ENCODE measurements at places on chromosomes 16 and 17.
A peak's percentile ranks its signal among the peaks of the same experiment; 100 is the strongest.

- DNase-seq: peak; percentile 62
Observed at GRCh38 chr16:88815901-88816589, 4.3 kb upstream of the APRT start.

DNA sequence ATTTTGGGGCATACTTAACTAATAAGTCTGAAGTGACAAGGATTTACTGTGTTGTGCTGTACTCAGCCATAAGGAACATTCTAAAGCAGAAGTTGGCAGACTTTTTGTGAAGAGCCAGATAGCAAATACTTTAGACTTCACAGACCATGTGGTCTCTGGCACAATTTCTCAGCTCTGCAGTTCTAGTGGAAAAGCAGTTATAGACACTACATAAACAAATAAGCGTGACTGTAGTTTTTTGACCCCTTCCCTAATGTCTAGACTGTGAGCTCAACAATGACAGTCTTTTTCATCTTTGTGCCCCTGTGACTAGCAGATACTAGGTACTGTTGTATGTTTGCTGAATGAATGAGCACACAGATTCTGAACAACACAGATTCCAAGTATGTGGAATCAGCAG, 4.9 kb downstream of the RPAIN start:
- no peak for DNase-seq

DNA sequence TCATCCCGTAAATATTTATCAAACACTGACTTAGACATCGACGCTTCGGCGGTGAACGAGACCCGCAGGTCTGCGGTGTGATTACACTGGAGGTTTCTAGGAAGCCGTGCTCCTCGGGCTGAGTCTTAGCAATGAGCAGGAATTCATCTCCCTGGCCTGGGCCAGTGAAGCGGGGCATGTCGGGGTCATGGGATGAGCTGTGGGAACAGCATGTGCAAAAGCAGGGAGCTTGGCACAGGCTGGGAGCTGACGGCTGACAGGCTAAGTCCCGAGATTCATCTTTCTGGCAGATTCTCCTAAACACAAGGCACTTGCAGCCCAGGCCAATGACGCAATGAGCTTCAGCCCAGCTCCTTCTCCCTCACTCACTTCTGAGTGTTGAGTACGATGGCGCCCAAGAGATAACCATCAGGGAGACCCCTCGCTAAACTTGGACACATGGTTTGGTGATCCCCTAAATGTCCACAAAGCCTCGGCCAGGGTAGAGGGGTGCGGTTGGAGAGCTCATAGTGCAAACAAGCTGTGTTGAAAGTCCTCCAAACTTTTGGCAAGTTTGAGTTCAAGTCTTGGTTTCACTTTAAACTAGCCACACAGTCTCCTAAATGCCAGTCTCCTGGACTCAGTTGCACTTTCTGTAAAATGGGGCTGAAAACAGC, 12.8 kb downstream of the CRISPLD2 start:
- DNase-seq: no peak

DNA sequence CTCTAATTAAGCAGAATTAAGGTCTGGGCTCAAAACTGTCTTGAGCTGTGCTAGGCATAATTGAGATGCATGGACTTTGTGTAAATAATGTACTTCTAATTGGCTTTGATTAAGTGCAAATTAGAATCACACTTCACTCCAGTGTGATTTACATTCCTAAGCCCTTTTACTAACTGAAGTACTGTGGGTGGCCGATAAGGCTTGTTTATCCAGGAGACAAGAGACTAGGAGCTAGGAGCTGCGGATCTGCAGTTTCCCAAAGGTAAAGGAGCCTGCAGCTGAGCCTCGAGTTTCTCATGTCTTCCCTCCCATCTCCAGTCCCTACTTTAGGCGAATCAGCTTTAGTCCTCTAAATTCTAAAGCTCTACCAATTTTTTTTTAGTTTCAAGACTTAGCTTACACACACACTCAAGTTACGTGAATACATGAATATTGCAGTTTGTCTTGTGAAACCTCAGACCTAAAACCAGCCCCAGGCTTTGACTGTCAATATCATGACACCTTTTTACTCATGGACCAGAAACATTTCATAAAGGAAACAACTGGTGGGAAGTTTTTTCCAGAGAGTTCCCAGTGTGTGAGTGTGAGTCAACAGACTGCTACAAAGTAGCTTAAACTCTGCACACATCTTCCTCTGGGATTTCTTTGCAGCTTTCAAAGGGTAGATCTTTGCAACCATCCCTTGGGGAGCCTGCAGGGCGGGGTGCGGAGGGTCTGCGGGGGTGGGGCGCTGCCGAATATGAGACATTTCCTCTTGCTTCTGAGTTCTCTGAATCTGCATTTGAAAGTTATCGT, 113.9 kb upstream of the TBX2 start:
- no peak for DNase-seq

DNA sequence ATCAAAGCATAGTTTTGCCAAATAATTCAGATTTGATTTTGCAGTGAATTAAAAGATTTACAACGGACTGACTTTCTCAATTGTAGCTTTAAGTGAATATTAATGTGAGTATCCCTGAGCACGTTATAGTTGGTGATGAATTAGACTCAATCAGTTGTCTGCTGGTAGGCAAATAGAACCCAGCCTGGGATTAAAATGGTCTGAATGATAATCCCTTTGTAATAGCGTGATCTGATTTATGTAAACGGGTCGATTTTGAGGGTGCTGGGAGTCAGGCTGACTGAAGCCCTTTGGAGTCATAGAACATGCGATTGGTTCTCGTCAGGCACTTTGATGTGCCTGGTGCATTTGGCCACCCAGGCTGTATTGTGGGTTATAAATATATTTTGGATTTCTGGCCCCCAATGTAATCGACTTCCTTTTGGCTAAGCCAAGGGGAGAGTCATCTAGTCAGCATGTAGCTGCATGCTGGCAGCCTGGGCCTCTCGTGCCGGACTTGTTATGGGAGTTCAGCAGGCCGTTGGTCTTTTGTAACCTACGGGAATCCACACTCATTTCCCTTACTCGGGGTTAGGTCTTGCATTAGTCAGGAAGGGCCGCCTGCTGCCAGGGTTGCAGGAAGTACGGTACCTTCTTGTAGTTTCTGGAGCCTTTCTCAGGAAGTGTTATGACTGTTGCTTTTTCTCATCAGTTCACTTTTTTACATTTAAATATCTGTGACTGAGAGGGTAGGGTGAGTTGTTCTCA, 5.4 kb downstream of the PGS1 start:
- peak; percentile 76 for DNase-seq

- DNase-seq: no peak
Observed at GRCh38 chr17:5247621-5248020, 13.0 kb upstream of the SCIMP start.

- no peak for DNase-seq
Observed at GRCh38 chr16:13193721-13194120, 292.3 kb downstream of the SHISA9 start.

DNA sequence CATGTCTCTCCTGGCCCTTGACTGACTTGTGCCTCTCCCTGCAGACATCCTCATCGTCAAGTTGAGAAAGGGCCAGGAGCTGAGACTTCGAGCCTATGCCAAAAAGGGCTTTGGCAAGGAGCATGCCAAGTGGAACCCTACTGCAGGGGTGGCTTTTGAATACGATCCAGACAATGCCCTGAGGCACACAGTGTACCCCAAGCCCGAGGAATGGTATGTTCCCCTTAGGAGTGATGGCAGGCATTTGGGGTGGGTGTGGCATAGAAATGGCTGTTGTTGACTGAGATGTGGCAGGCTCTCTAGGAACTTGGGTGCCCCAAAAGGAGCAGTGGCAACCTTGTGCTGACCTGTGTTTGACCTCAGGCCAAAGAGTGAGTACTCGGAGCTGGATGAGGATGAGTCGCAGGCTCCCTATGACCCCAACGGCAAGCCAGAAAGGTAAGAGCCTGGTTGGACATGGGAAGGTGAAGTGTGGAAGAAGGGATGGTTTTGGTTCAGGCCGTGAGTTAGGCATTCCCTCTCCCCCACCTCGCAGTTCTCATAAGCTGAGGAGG, 7.5 kb downstream of the POLR2C start:
- DNase-seq: no peak

DNA sequence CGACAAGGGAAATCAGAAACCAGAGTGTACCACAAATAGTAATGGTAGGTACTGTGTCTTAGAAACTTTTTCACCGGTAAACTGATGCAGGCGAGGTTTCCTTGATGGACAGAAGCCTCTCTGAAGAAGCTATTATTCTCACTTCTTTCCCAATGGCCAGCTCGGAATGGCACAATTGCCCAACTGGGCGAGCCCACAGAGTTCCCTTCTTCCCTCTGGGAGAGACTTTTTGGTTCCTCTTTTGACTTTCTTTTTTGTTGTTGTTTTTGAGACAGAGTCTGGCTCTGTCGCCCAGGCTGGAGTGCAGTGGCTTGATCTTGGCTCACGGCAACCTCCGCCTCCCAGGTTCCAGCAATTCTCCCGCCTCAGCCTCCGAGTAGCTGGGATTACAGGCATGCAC, 16.9 kb downstream of the SLC43A2 start:
- DNase-seq: no peak

DNA sequence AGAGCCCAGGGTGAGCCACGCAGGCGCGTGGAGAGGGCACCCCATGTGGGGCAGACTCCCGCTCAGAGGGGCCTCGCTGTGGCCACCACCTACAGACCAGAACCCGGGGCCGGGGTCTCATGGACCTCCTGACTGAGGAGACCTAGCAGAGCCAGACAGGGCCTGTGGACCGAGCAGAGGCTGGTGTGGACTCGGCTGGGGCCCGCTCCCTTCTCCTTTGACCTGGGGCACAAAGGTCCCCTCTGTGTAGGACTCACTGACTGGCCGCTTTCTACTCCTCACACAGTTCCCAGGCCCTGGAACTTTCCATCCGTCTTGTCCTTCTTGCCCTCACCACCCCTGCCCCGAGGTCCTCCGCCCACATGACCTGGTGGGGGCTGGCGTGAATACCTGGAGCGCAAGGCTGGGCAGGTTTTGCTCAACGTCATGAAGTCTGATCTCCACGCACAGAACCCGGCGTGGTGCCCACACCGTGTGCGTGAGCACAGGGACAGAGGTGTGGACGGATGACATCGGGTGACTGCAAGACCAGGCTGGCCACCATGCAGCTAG, 44.7 kb upstream of the ACSF3 start:
- no peak for DNase-seq

GRCh38 chr17:31052187-31052889, 42.4 kb upstream of the NF1 start:
- DNase-seq: peak; percentile 57

DNA sequence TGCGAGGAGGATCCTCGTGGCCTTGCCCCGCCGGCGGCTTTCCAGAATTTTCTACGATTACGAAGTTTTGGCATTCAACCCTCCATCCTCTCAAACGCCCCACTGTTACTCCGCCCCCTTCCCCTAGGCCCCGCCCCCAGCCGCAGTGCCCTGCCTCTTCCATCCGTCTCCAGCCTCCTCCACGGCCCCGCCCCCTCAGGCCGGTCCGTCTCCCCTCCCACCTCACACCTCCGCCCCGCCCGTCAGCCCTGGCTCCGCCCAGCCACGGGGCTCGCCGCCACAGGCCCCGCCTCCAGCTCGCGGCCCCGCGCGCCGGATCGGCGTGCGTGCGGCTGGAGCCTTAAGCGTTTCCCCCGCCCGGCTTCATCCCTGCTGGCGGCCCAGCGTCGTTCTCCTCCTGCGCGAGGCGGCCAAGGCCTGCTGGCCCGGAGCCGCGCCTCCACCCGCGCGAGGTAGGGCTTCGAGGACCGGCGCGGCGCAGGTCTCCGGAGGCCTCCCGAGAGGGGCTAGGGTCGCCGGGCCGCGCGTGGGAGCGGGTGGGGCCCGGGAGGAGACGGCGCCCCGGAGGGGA, at the start of the genes C17orf67 and DGKE:
C17orf67 (minus strand) TSS at position 112 of the 571 bp plus-strand sequence. CDS start 18,110 bp downstream, outside the sequence.
DGKE (plus strand) TSS at position 343 of the 571 bp plus-strand sequence. CDS start 645 bp downstream, outside the sequence.
- peak; percentile 99 for DNase-seq

DNA sequence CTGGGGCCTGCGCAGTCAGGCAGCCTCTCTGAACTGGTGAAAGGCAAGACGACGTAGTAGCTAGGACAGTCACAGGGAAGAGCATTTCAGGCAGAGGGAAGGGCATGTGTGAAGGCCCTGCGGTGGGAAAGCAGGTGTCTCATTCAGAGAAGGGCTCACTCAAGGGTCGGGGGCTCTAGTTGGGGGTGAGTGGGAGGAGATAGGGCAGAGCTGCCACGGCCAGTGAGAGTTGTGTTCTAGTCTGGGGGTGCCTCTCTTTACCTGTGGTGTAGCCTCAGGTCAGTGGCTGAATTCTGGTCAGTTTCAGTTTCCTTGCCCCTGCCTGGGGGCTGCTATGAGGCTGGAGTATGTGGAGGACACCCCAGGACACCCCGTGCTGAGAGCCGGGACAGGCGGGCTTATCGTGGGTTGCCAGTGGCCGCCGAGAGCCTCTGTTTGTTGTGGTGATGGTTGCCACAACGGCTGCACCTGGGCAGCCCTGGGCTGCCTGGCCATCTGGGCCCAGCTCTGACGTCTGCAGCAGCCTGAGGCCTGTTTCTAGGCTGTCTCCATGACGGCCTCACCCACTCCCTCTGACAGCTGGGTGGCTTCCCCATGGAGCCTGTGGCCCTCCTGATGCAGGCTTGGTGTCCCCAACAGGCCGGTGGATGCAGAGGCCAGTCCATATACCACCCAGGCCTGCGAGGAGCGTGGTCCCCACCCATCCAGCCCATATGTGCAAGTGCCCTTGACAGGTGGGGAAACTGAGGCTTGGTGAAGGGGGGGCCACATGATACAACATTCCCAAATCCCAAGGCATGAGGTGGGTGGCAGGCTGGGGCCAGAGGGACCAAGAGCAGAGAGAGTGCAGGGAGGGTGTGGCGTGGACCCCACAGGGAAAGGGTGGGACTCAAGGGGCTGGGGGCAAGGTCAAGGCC, 10.8 kb downstream of the MAP2K3 start:
- no peak for DNase-seq

DNA sequence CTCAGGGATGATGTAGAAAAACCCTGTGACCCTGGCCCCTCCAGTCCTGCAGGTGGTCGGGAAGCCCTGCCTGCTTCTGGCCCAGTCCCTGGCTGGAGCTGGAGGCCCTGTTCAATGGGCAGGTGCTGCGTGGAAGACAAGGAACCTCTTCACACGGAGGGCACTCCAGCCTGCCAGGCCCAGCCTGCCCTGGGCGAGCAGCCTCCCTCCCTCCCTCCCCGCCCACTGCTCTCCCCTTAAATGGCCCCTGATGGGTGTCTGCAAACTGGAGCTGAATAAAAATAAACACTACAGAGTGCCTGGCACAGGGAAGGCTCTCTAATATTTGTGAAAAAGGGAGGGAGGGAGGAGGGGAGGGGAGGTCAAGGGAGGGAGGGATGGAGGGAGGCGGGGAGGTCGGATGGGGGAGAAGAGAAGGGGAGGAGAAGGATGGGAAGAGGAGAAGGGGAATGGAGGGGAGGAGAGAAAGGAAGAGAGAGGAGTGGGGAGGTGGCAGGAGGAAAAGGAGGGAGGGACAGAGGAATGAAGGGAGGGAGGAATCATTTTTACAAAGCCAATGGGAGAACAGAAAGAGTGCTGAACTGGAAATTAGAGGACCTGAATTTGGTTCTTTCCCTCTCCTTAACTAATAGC, 222.8 kb upstream of the TNRC6C start:
- DNase-seq: peak; percentile 19

DNA sequence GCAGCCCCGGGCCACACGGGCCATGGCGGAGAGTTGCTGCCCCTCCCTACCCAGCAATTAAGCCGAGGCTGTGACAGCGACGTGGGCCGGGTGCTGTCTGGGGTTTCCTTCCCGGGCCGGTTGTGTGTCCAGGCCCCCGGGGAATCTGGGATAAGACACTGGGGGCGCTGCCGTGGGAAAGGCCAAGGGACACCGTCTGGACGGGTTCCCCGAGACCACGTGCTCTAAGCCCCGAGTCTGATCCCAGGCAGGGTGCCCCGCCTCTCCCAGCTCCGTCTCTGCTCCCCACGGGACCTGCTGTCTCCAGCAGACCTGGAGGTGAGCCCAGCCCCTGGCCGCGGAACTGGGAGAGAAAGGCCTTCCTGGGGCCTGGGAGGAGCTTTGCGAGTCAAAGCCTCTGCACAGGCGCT, 92.2 kb downstream of the IRX3 start:
- no peak for DNase-seq
